ENCODE measurements at places on chromosomes 6 and 20. TPM values are rescaled to one million over a fixed set of nuclear protein-coding genes. Genes with fewer than 3 reads are reported as not detected.

GRCh38 chr6:53615633-53616449 lies 49.7 kb downstream of the KLHL31 start:
- H3K36me3 ChIP-seq: no peaks in the 10 kb centered on the region
- no peaks in the 10 kb centered on the region for H3K4me1 ChIP-seq
- no peak overlapping the region for H3K27ac ChIP-seq
- H3K27me3 ChIP-seq: peaks cover 15% of the 10 kb centered on the region
- no peak for DNase-seq

DLK2 gene
- total RNA-seq: 4.7 TPM

- DNase-seq: no peak
- peaks cover 9% of the 10 kb centered on the region for H3K4me1 ChIP-seq
- H3K36me3 ChIP-seq: no peaks in the 10 kb centered on the region
These were observed 76.5 kb upstream of the SUPT3H start for GRCh38 chr6:45454008-45454911.

- H3K27me3 ChIP-seq: no peaks in the 10 kb centered on the region
- H3K27ac ChIP-seq: peak overlapping the region; percentile 6
- H3K36me3 ChIP-seq: no peaks in the 10 kb centered on the region
- no peak overlapping the region for H3K4me3 ChIP-seq
- H3K4me1 ChIP-seq: peaks cover 30% of the 10 kb centered on the region
- DNase-seq: no peak
These were observed 18.6 kb downstream of the FAM83B start for GRCh38 chr6:54865091-54865631.

- H3K4me3 ChIP-seq: no peak overlapping the region
- no peaks in the 10 kb centered on the region for H3K36me3 ChIP-seq
- H3K27ac ChIP-seq: peak overlapping the region; percentile 71
- H3K4me1 ChIP-seq: peaks cover 27% of the 10 kb centered on the region
- no peak for DNase-seq
- no peaks in the 10 kb centered on the region for H3K27me3 ChIP-seq
These were observed 168.0 kb upstream of the ID4 start for GRCh38 chr6:19669206-19669605.

GATA5 gene
- total RNA-seq: 27.5 TPM

DNA sequence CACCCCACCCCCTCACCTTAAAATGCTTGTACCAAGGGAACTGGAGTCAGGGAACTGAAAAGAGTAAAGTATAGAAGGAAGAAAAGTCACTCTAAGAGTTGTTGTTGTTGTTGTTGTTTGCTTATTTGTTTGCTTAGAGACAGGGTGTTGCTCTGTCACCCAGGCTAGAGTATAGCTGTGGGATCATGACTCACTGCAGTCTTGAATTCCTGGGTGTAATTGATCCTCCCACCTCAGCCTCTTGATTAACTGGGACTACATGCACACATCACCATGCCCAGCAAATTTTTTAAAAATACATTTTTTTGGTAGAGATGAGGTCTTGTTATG lies 681.6 kb upstream of the GJE1 start:
- H3K4me3 ChIP-seq: no peak overlapping the region
- peaks cover 8% of the 10 kb centered on the region for H3K4me1 ChIP-seq
- H3K27ac ChIP-seq: no peak overlapping the region
- DNase-seq: no peak

GRCh38 chr20:41403604-41404003 lies 37.0 kb upstream of the EMILIN3 start:
- no peaks in the 10 kb centered on the region for H3K27me3 ChIP-seq
- H3K4me1 ChIP-seq: no peaks in the 10 kb centered on the region
- no peak for DNase-seq
- H3K27ac ChIP-seq: no peak overlapping the region

IMPG1 gene
- not detected for total RNA-seq

SUMO4 gene
- total RNA-seq: 3.4 TPM

Data from mesothelial cell of epicardium (in vitro differentiated cells).